Activated CD4-positive, alpha-beta T cell treated with anti-CD3 and anti-CD28 coated beads, Interleukin-2, amount 50 U/mL, for 4 hours (primary cell): ENCODE measurements at places on chromosomes 1 and 21.
A peak's percentile ranks its signal among the peaks of the same experiment; 100 is the strongest.

DNA sequence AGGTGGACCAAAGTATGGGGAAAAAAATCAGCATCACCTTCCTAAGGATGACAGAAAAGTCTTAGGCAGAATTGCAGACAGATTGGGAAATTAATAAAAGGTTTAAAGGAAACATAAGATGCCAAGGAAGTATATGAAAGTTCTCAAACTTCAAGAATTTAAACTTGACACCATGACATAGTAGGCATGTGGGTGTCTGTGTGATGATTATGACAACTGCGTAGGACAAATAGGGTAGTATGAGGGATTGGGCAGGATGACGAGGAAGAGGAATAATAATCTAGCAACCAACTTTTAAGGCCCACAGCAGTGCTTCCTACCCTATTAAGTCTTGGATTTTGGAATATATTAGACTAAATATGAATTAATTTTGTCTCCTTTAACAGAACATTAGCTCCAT lies 52.4 kb downstream of the HNRNPR start:
- no peak for DNase-seq

GRCh38 chr1:91059157-91059556 lies 37.3 kb upstream of the ZNF644 start:
- no peak for DNase-seq

GRCh38 chr21:31335957-31336738 lies 7.9 kb downstream of the TIAM1 start:
- no peak for DNase-seq

- DNase-seq = no peak
These were observed 1.1 kb upstream of the PSMG1 start for GRCh38 chr21:39184050-39184980.

DNA sequence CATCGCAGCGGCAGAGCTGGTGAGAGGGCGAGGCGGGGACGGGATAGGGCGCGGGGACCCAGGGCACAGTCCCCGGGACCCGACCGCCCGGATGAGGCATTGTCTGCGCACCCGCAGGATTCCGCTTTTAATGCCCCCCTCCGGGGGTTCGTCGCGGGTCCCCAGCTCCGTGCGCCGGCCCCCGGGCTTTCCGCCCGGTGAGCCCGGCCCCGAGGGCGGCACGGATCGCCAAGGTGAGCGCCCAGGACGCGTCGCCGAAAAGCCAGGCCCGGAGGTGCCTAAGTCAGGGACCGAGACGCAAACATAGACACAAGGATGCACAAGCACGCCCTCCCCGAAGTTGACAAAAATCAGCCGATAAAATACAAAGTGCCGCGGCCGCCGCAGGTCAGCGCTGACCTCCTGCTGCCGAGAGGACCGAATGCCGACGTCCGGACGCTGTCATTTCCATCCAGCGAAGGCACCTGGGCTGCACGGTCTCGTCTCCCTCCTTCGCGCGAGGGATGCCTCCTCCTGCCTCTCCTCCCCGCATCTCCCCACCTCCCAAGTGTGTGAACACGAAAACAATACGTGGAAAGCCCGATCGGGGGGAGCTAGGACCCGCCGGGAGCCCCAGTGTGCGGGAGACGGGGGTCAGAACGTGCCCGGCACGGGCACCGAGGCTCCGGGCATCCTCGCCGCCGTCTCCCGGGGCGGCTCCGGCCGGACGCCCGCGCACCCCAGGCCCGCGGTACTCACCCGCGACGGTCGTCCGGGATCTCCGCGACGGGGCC lies 101.1 kb upstream of the SOD1 start:
- DNase-seq = peak; percentile 26
